ENCODE measurements at places on chromosomes 12 and 14.
A peak's percentile ranks its signal among the peaks of the same experiment; 100 is the strongest.

DNA sequence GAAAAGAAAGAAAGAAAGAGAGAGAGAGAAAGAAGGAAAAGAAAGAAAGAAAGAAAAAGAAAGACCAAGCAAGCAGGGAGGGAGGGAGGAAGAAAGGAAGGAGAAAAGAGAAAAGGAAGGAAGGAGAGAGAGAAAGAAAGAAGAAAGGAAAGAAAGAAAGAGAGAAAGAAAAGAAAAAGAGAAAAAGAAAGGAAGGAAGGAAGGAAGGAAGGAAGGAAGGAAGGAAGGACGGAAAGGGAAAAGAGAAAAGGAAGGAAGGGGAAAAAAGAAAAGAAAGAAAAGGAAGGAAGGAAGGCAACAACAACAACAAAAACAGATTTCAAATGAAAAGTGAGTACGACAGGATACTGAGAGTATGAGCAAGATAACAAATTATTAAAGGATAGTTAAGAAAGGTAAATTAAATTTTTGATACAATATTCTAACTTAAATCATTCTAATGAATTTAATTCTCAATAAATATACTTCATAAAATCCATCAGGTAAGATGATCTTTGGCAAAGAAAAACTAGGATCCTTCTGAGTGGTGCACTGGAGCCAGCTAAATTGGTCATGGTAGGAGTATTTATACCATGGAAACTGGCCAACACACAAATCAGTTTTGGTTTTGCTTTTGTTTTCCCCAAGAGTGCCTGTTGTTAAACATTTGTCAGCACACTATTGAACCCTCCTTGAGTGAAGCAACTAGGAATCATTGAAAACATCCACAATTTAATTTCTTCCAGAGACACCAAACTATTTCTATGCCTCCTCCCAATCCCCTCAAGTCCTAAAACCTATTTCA is 56.1 kb upstream of the DYRK2 start:
- no peak for DNase-seq

GRCh38 chr14:57502586-57503254 is 9.1 kb upstream of the CCDC198 start:
- no peak for DNase-seq

GRCh38 chr12:122869207-122869973 is 26.5 kb downstream of the VPS37B start:
- no peak for DNase-seq

GRCh38 chr12:47014474-47014873 is 64.9 kb upstream of the PCED1B start:
- DNase-seq: no peak

GRCh38 chr14:72420749-72421474 is 473.0 kb downstream of the DPF3 start:
- peak; percentile 61 for DNase-seq

DNA sequence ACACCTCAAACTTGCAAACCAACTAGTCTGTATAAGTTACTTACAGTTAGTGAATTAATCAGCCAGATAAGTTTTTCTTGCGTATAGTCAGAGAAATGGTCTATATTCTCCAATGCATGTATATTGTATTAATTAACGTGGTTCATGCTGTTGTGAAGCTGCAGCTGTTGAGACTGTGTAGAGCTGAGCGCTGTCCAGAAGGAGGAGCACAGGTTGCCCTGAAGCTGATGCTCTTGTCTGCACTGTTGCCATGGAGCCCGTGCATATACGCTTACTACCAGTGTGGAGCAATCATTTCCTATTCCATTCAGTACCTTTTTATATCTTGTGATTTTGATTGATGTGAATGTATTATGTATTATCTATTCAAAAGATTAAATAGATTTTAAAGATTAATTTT is 74.3 kb upstream of the ARID2 start:
- peak; percentile 2 for DNase-seq

- DNase-seq: no peak
Observed at GRCh38 chr14:60241091-60241490, 7.9 kb upstream of the PPM1A start.

DNA sequence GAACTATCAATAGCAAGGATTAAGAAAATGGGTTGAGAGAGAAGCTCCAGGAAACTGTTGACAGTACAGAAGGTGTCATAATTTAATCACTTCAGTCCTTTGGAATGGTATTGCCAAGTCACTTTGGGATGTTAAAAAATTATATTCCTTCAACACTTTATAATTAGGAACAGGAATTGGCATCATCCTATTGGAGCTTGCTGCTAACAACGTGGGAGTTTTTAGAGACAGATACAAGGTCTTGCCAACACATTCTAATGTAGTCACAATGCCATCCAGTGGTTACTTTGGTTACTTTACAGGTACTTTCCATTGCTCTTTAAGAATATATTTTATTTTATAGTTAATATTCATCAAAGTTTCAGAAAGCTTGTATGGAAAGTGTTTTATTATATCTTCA is 310.1 kb downstream of the SYT1 start:
- DNase-seq: no peak

GRCh38 chr12:3117591-3118015 is 40.4 kb downstream of the TSPAN9 start:
- DNase-seq: no peak

GRCh38 chr12:38269897-38270296 is 46.7 kb upstream of the ALG10B start:
- no peak for DNase-seq

DNA sequence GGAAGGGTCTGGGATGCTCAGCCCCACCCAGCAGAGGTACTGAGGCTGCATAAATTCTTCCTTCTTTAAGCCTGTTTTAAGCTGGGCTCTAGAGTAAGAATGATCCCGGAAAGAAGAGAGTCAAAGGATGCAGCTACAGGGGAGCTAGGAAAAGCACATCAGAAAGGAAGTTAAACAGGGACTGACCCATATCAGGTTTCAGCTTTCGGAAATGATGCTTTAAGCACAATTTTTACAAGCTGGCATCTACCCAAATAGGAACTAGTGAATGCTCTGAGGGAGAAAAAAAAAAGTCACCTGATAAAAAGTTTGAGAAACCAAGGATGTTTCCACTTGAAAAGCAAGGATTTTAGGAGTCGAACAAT is 22.0 kb downstream of the TSPAN8 start:
- no peak for DNase-seq

DNA sequence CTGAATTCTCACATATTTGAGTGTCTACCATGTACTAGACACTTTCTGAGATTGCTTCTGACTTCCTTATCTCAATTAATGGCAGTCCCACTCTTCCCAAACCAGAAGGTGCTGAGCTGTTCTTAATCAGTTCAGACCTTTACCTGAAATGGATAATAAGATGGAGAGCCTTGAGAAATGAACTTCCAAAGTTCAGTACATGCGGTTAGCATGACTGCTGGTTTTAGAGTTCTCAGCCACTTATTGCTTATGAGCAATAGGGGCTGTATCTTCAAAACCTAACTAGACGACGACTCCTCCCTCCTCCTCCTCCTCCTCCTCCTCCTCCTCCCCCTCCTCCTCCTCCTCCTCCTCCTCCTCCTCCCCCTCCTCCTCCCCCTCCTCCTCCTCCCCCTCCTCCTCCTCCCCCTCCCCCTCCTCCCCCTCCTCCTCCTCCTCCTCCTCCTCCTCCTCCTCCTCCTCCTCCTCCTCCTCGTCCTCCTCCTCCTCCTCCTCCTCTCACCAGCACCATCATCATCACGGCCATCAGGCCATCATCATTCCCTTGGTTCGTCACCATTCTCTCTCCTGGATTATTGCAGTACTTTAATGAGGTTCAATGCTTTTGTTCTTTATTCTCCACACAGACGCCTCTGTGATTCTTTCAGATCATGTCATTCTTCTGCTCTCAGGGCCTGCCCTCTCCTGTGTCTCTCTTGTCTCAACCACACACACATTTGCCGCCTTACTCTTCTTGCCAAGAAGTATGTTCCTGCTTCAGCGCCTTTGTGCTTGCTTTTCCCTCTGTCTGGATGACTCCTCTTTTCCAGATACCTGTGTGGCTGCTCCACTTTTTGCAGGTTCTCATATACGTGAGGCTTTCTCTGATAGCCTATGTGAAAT is 2.7 kb downstream of the PCNX1 start:
- no peak for DNase-seq

DNA sequence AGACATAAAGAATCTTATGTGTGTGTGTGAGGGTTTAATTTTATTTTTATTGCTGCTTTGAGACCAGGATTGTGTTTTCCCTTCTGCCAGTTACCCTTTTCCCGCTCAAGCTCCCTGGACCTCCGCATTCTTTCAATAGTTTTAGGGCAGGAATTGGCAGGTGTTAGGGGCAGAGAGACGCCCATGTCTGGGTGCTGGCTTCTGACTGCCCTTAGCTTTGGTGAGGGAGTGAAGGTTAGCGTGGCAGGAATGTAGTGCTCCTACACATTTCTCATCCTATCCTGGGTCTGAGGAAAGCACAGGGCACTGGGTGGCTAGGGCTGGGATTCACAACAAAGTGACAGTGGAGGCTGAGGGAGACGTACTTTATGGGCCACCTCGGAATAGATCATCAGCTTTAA is 428.1 kb downstream of the ZFP36L1 start:
- DNase-seq: no peak

DNA sequence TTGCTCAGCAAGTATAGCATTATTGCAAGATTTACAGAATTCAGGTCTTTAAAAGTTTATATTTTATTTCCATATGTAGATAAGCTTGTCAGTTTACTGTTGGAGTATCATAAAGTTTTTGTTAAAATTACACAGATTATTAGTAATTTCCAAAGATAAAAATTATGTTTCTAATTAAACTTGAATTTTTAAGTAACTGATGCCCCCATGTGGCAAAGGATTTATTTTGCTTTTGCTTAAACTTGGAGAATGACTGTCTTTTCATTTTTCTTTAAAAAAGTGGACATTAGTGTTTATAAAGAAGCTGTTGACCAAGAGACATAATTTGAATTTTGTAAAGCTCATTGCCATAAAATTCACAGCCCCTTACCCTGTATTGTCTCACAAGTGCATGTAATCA is 45.8 kb downstream of the ETNK1 start:
- no peak for DNase-seq

DNA sequence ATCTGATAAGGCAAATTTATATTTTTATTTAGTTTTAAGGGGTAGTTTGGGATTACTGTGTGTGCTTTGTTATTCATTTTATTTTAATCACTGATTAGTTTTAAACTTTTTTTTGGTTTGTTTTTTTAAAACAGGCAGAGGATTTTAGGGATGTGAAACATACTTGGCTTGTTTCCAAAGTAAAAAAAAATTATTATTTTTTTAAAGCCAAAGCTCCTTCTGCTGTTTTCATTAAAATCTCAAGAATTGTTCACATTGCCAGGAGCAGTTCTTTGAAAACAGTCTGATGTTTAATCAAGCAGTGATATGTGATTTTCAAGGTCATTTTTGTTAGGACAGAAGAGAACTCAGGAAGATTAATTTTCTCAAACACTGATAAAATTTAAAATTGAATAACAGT is 11.2 kb downstream of the TTC8 start:
- no peak for DNase-seq

GRCh38 chr12:49358483-49359141 is 8.7 kb upstream of the SPATS2 start:
- DNase-seq: no peak

GRCh38 chr12:84730561-84731162 is 181.9 kb downstream of the SLC6A15 start:
- DNase-seq: no peak

- no peak for DNase-seq
Observed at GRCh38 chr14:58151133-58152013, 640 bp downstream of the ARMH4 start.

GRCh38 chr12:113862590-113863454 is 103.3 kb downstream of the RBM19 start:
- DNase-seq: no peak

DNA sequence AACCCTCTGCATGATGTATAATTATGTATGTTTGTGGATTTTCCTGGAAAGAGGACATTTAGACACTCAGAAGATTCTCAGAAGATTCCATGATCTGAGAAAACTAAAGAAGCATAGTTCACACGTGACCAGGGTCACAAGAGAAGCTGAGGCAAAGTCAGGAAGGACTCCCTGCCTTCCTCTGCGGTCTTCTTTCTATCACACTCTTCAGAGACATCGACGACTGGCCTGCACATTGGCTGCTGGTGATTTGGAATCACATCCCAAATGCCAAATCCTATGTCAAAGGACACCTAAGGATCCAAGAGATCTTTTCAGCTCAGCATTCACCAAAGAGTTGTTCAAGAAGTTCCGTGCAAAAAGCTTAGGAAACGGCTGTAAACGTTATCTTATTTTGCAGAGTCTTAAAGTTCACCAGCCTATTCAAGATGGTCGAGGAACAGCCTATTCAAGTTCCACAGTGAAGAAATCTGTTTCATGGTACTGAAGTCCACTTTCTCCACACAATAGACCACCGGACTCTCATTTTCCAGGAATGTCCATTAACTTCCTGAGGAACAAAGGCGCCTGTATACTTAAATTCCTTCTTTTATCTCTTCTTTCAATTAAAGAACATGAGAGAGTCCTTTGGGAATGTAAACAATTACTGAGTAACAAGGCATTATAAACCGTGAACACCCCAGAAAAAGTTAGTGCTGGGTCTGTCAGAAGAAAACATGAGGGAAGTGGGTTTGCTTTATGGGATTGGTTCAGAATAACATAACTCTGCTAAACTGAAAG is 42.1 kb downstream of the IGF1 start:
- DNase-seq: no peak

DNA sequence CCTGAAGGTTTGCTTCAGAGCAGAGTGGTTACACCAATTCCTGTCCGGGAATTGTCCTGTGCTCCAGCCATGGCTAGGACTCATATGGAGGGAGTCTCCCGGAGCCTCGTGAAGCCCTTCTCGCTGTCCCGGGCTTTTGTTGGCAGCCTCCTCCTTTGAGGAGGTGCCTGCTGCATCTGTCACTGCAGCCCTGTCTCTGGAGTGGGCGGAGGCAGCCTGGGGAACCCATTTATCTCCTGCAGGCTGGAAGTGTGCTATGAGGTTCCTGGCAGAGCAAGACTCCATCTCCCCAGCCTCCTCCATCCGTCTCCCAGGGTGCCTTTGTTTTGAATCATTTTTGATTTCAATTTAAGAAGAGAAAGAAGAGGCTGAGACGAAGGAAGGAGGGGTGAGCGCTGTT is 355.3 kb downstream of the GLT1D1 start:
- no peak for DNase-seq

- DNase-seq: no peak
Observed at GRCh38 chr14:25041898-25042297, 8.0 kb downstream of the STXBP6 start.

DNA sequence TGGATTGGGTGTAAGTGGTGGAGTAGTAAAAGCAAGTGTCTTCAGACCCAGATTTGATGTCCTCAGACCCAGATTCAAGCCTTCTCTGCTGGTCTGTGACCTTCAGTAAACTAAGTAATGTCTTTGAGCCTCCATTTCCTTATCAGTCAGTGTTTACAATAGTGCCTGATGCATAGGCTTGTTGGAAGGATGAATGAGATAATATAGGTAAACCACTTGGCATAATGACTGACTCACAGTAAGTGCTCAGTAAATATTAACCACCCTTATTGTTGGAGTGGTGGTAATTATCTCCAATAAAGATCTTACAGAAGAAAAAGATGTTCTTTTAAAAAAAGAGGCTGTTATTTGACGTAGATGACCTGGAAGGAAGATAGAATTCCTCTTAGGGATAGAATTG is 86.2 kb downstream of the IGF1 start:
- no peak for DNase-seq

GRCh38 chr14:102362084-102362483 is 606 bp downstream of the CINP start:
- DNase-seq: peak; percentile 47
